ENCODE measurements at places on chromosomes 11 and 22.
A peak's percentile ranks its signal among the peaks of the same experiment; 100 is the strongest.

DNA sequence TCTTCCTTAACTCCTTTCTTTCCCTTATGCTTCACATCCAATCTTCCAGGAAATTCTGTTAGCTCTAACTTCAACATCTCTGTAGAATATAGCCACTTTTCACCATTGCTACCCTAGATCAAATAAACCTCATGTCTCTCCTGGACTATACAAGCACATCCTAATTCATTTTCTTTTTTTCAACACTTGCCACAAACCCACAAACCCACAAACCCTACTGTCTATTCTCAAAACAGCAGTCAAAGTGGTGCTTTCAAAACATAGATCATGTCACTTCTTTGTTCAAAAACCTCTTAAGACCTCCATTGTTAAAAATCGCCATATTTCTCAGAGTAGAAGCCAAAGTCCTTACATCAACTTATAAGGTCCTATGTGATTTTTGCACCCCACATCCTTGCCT is 94.3 kb downstream of the PIWIL4 start:
- no peak for DNase-seq

GRCh38 chr22:39839917-39840510 is 53.5 kb downstream of the ENTHD1 start:
- no peak for DNase-seq

- no peak for DNase-seq
Observed at GRCh38 chr11:2262301-2263070, 7.9 kb downstream of the ASCL2 start.

- DNase-seq: no peak
Observed at GRCh38 chr22:37101311-37102066, 8.0 kb downstream of the TMPRSS6 start.

DNA sequence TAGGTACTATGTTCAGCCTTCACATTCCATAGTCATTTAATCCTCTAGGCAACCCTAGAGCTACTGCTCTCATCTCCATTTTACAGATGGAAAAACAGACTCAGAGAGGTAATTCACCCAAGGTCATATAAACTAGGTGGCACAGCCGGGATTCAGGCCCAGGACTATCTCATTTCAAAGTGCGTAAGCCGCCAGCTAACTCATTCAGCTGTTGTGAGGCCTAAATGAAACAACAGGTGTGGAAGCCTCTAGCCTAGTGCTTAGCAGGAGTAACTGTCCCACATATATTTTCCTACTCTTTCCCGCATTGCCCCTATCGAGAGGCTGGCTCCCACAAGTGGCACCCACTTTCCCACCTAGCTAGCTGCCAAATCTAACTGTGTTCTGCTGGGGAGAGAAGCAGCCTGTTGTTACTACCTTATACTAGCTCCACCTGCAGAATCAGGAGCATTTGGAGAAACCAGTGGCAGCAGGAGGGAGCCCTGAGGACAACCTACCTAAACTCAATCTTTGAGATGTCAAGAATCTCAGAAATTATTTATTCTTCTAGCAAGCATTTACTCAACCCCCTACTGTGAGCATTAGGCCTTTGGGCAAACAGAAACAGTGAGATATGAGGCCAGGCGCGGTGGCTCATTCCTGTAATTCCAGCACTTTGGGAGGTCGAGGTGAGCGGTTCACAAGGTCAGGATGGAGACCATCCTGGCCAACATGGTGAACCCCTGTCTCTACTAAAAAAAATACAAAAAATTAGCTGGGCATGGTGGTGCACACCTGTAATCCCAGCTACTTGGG is 20.9 kb downstream of the PRG3 start:
- no peak for DNase-seq

DNA sequence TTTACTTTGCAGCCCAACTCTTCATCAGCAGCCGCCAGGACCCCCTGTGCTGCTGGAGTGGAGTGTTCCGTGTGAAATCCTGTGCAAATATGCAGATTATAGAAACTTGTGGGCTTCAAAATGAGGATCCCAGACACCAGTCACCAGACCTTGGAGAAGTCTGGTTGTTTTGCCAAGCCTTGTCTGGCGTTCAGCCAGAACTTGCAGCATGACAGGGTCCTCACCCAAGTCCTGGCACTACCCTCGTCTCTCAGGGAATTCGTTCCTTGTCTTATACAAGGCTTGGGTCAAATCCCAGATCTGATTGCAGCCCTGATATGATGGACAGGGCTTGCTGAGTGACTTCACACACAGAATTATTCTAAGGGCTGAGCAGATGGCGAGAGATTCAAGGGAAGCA is 18.9 kb downstream of the SHISAL1 start:
- no peak for DNase-seq

GRCh38 chr22:19723983-19724827 is 866 bp downstream of the GP1BB start:
- DNase-seq: no peak

GRCh38 chr11:72578566-72578965 is 95.7 kb downstream of the PDE2A start:
- peak; percentile 74 for DNase-seq

GRCh38 chr11:134565343-134565891 is 153.4 kb upstream of the B3GAT1 start:
- no peak for DNase-seq

GRCh38 chr11:127105593-127106541 is 105.3 kb upstream of the KIRREL3 start:
- no peak for DNase-seq

DNA sequence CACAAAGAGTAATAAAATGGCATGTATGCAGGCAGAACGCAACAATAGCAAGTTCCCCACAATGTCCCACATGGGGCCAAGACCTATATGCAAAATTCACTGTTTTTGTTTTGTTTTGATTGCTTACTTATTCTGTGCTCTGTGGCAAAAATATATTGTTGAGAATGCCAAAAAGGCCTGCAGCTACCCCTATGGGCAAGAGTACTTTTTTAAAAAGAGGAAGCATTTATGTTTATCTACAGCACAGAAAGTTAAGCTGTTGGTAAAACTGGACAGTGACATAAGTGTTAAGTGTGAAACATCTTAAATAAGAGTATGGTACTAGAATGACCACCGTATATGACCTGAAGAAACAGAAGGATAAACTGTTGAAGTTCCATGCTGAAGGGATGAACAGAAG is 301.9 kb upstream of the ZC3H12C start:
- no peak for DNase-seq

DNA sequence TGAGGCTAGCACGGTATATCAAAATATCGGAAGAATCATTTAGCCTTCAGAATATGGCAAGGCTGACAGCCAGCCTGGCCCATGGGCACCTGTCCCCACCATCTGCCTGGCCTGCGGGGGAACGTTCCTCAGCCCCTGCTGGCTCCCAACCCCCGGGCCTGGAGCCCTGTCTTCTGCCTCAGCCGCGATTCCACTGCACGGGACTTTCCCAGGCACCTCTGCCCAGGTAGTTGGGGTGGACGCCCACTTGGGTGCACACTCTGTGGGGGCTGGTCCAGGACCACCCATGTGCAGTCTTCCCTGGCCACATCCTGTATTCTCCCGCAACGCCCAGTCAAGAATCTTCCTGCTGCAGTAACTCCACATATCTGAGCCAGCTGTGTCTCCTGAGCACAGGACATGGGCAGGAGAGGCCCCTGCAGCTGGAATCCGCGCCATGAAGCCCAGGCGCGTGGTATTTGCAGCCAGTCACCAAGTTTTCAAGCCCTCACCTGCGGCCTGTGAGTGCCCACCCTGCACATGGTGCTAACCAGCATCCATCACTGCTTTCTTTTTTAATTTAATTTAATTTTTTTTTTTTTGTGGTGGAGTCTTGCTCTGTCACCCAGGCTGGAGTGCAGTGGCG is 77.9 kb downstream of the KCNQ1 start:
- DNase-seq: peak; percentile 69

- DNase-seq: no peak
Observed at GRCh38 chr22:43889860-43890253, 2.0 kb downstream of the PNPLA5 start.

DNA sequence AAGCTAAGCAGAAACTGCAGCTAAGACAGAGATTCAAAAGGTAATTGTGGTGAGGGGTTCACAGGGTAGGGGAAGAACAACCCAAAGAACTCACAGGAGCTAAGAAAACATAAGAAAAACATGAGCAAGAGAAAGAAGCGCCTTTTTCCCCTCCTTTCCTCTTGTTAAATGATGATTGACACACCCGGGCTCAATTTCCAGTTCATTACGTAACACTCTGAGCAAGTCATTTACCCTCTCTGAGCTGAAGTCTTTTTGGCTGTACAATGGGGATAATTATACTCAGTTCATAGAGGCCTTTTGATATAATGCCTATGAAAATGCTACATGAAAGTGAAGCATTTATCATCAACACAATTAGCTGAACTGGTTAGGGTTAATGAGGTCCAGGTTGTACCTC is 17.2 kb downstream of the LRP4 start:
- no peak for DNase-seq

- no peak for DNase-seq
Observed at GRCh38 chr11:107006076-107006833, 12.0 kb downstream of the GUCY1A2 start.

GRCh38 chr11:107953446-107953845 is 25.2 kb downstream of the RAB39A start:
- DNase-seq: no peak

- peak; percentile 80 for DNase-seq
Observed at GRCh38 chr22:44567846-44568493, 69.9 kb upstream of the RTL6 start.

GRCh38 chr11:128323381-128323780 is 264.0 kb downstream of the ETS1 start:
- no peak for DNase-seq

DNA sequence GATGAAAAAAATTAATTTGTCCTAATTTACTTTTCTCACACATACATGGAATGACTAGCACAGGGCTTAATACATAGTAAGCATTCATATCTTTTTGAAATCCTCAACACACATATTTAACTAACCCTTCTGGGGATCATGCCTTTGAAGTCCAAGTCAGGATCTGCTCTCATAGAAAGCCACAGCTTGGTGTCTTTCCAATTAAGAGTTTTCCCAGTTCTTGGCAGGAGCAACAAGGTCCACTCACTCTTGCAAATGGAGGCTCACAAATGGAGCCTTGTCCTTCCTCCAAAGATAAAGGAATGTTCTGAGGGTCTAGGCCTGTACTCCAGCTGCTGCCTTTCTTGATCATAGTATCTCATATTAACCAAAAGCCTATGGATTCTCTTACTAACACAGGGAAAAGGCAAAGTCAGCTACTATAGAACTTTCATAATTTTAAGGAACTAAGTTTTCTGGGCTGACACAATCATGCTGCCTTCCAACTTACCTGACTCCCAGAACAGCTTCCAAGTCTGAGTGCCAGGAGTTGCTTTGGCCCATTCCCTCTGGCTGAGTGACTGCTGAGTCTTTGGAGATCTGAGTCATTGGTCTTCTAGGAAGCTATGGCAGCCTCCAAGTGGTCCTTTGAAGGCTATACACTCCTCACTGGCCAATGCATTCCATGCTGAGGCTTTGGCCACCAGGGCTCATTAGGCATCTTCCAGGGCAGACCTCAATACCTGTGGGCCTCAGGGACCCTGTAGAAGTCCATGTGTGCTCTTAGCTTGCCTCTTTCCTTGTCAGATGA is 25.8 kb upstream of the NUCB2 start:
- no peak for DNase-seq
